ENCODE measurements at places on chromosomes 3 and 15.

GRCh38 chr3:69105320-69105719 is 17.1 kb downstream of the LMOD3 start:
- no peak for DNase-seq

- no peak for DNase-seq
These were observed 35.1 kb downstream of the USP3 start for GRCh38 chr15:63539521-63539920.

DNA sequence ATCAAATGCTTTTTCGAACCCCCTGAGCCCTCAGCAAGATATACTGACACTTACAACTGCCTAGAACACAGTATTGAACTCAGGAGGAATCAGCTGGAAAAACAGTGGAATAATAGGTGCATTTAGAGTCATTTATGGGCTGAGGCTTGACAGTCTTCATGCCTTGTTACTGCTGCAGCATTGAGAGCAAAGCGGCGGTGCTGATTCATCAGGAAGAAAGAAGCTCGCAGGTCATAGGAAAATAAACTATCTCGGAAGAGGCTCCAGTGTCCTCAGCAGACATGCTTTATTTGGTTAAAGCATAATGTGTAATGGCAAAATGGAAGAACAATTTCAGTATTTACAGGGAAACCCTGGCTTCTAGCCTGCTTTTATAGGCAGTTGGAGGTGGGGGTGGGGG is 30.1 kb upstream of the NEO1 start:
- no peak for DNase-seq

GRCh38 chr3:127304121-127304744 is 16.4 kb upstream of the PRR20G start:
- no peak for DNase-seq

GRCh38 chr15:78751602-78751979 is 59.7 kb downstream of the ADAMTS7 start:
- DNase-seq: no peak

- DNase-seq: no peak
These were observed 218.4 kb upstream of the LMCD1 start for GRCh38 chr3:8283193-8283592.

GRCh38 chr3:58597770-58598310 is 20.6 kb upstream of the FAM107A start:
- no peak for DNase-seq

DNA sequence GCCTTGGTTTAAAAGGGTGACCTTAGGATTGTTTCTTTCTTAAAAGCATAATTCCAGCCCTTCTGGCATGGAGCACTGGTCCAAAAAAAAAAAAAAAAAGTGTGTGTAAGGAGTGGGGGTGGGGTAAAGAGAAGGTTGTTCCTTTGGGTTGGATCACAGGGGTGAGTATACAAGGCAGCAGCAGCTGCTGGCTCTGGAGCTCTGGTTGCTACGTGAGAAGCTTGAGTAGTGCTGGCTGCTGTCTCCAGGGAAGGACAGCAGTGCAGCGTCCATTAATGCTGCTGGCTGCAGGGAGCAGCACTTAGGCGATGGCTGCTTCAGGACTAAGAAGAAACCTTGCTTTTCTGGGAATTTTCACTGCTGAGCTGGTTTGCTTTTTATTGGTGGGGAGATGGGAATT is 2.3 kb downstream of the SETD5 start:
- no peak for DNase-seq

DNA sequence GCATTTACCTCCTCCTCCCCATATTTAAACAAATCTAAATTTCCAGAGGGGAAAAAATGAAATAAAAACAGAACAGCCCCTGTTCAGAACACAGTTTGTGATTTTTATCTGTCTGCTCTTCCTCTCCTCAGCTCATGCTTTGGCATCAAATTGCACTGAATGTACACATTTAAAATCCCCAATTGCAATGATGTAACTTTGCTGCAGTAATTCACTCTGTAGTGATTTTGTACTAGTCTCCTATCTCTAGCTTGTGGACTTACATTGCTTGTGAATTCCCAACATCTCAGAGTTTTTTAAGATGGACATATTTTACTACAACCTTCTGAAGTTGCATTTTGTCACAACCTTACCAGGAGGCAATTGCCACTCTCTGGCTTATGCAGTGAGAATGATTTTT is 81.6 kb upstream of the ROBO2 start:
- no peak for DNase-seq

DNA sequence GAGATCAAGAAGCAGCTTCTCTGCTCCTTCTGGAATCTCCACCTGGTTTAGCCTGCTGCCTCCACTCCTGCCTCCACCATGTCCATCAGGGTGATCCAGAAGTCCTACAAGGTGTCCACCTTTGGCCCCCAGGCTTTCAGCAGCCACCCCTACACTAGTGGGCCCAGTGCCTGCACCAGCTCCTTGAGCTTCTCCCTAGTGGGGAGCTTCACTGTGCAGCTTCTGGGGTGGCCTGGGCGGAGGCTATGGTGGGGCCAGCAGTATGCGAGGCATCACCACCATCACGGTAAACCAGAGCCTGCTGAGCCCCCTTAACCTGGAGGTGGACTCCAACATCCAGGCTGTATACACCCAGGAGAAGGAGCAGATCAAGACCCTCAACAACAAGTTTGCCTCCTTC is 2.4 kb upstream of the KPNA4 start:
- DNase-seq: no peak

DNA sequence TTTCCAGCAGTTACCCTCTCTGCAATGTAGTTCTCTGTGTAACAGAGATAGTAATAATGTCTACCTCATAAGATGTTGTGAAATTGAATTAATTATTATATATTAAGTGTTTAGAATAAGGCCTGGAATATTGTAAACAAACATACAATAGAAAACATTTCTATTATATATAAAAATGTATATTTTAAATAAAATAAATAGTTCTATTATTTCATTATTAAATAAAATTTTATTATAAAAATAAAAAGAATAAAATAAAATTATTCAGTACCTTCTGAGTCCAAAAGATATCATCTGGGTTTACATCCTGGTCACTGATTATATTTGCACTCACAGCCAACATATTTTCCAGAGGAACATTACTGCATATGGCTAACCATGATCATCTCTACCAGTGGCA is 135.4 kb downstream of the LRRC3B start:
- no peak for DNase-seq

- DNase-seq: no peak
These were observed 360.2 kb downstream of the EPHB1 start for GRCh38 chr3:135155228-135155627.

DNA sequence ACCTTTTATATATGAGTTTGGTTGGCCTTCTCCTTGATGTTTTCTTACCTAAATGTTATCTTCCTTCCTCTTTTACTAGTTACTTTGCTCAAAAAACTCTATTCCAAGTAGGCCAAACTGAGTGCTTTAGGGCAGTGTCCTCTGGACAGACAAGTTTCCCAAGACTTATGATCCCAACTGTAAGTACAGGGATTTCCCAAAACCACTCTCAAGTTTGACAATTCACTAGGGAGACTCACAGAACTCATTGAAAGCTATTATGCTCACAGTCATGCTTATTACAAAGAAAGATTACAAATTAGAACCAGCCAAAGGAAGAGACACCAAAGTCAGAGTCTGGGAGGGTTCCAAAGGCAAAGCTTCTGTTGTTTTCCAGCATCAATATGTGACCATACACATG is 534.2 kb upstream of the ALCAM start:
- no peak for DNase-seq

DNA sequence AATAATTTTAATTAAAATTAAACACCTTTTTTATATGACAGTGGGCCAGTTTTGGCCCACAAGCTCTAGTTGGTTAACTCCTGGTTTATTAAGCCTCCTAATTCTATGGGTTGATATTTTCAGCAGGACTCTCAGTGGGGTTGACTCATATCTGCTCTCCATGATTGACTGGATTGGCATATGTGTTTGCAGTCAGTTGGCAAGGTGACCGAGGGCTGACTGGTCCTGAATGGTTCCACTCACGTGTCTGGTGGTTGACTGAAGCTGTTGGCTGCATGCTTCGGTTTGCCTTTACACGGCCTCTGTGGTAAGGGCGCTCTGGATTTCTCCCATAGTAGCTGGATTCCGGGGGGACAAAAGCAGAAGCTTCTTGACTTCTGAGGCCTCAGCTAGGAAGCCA is 65.3 kb upstream of the ZNF280D start:
- no peak for DNase-seq

DNA sequence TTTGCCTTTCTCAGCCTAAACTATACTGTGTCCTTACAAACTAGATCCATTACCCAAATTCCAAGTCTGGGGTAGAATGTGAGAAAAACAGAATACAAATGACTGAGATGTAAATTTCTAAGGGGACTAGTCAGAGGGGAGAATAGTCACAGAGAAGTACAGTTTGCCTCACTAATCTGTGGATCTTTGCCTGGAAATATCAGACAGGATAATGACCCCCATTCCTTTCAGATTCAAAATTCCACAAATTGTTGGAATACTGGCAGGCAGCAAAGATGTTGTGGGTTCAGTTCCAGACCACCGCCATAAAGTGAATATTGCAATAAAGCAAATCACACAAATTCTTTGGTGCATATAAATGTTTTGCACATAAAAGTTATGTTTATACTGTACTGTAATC is 762.8 kb upstream of the NR2F2 start:
- no peak for DNase-seq

- no peak for DNase-seq
These were observed 51.7 kb downstream of the PHLDB2 start for GRCh38 chr3:111910806-111911205.

- DNase-seq: peak; percentile 61
These were observed 22.3 kb upstream of the SMCO1 start for GRCh38 chr3:196537319-196537984.

DNA sequence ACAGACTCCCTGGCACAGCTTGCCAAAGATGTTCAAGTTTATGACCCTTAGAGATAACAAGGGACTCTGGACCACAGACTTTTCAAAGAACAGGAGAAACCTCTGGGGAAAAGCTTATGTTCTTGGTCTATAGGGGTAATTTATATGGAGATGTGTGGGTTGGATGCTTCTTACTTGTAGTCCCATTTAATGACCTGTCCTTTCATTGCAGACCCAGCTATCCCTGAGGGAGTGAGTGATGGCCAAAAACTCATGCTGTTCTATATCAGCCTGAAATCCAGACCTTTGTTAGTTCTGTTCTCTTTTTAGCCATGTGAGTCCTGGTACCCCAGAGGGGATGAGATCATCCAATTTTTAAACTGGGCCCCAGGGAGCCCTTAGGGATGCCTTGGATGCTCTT is 43.7 kb upstream of the MRPL3 start:
- no peak for DNase-seq

DNA sequence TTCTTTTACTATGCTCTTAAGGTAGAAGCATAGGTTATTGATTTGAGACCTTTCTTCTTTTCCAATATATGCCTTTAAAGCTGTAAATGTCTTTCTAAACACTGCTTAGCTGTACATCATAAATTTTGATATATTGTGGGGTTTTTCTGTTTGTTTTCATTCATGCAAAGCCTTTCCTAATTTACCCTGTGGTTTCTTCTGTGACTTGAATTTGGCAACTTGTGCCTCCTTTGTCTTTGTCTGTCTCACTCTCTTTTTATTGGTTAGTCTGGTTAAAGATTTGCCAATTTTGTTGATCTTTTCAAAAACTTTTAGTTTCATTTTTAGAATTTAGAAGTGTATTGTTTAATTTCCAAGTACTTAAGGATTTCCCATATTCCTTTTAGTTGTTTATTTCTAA is 343.1 kb downstream of the OXSM start:
- no peak for DNase-seq

DNA sequence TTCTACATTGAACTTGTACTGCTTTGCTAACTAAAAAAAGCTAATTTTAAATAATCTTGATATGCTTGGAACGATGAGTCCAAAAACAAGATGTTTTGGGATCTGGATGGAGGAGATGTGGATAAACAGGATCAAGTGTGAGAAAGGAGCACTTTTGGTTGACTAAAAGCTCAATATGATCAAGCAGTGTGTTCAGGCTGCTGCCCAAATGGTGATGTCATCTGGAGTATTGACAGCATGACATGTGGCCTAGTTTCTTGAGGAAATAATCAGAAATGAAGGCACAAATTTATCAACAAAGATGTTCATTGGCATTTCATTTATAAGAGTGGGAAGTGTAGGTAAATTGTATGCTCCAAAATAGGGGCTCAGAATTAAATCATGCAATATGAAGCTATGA is 161.2 kb downstream of the SOX2 start:
- no peak for DNase-seq

GRCh38 chr3:31895471-31895870 is 85.6 kb downstream of the OSBPL10 start:
- no peak for DNase-seq

- no peak for DNase-seq
These were observed 243.2 kb downstream of the MBNL1 start for GRCh38 chr3:152511904-152512303.

DNA sequence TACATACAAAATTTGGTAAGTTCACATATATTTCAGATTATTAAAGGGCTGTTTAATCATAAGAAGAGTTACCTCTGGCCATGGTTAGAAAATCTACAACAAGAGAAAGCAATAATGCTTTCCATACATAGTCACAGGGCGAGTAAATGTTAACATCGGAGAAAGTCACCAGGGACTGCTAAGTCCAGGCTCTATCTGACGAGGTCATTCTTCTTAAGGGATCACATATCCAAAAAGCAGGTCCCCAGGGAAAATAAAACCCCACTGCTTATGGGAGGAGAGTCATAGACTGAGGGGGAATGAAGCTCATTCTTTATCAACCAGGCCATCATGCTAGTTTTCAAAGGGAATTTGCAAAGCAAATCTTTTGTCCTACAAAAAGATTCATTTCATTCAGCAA is 3.1 kb downstream of the PCYT1A start:
- no peak for DNase-seq

- no peak for DNase-seq
These were observed 524.3 kb downstream of the GBE1 start for GRCh38 chr3:81237181-81237580.

DNA sequence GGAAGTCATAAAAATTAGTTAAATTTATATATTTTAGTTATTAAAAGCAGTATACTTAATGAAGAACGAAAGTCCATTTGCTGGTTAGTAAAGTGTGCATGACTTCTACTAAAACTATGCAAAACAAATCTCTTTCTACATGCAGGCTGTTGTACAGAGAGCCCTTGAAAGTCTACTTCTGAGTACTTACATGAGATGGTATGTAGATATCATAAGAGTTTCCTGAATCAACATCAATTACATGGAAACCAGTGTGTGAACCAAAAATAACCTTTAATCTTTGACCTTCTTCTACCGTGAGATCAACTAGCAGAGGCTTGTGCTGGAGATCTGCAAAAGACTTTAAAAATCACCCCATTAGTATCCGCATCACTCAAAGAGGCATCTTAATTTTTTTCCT is 42.1 kb upstream of the SLC2A2 start:
- DNase-seq: no peak

DNA sequence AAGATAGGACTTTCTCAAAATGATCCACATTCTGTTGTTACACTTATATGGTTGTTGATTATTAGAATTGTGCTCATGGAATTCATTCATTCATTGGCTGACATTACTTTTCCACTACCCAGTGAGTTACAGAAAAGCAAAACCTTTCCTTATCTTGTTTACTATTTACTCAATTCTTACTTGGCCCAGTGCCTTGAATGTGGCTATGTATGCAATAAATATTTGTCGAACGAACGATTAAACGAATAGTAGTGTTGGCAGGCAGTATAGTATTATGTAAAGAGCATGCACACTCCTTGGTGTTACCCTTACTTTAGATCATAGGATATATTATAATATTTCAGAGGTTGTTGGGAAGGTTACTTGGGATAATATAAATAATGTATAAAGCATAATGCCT is 31.0 kb downstream of the CTDSPL2 start:
- no peak for DNase-seq

- DNase-seq: no peak
These were observed 128.7 kb upstream of the MB21D2 start for GRCh38 chr3:193046371-193046770.

Measured in activated T-cell treated with anti-CD3 and anti-CD28 coated beads for 4 hours (primary cell).